ENCODE measurements at places on chromosomes 4 and X.

- DNase-seq = no peak
Observed at GRCh38 chr4:136528131-136528530, 1004.2 kb downstream of the PCDH18 start.

- DNase-seq = no peak
Observed at GRCh38 chrX:129781134-129781672, 1.5 kb downstream of the SASH3 start.

- DNase-seq = no peak
Observed at GRCh38 chr4:153371701-153372234, 27.3 kb downstream of the MND1 start.

- no peak for DNase-seq
Observed at GRCh38 chr4:3354455-3354811, 61.6 kb downstream of the RGS12 start.

- DNase-seq = no peak
Observed at GRCh38 chr4:52172166-52172565, 121.1 kb downstream of the SPATA18 start.

GRCh38 chr4:70925418-70925817 lies 23.2 kb downstream of the MOB1B start:
- no peak for DNase-seq

GRCh38 chrX:110417128-110417527 lies 58.5 kb downstream of the RTL9 start:
- no peak for DNase-seq

- DNase-seq = no peak
Observed at GRCh38 chrX:21940356-21940829, at the start of gene SMS. Gene SMS (plus strand): TSS chrX:21940709. CDS start chrX:21940825, 116 bp downstream.

DNA sequence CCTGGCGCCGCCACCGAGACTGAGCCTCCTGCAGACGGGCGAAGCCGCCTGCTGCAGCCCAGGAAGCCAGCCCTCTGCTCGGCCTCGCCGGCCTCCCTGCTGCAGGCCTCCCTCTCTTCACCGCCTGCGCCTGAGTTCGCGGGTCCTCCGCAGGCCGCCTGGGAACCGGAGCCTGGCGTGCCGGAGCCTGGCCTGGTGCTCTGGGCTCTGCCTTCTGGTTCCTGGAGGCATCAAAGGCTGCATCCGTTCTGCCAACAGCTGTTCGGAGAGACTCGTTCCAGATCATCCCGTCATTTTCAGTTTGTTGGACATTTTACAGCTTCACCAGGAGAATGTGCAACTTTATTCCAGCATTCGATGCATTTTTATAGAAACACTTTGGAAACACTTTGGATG lies 178.0 kb downstream of the DCLK2 start:
- DNase-seq = no peak

GRCh38 chrX:119708936-119709335 lies 16.0 kb upstream of the SEPTIN6 start:
- DNase-seq = no peak

DNA sequence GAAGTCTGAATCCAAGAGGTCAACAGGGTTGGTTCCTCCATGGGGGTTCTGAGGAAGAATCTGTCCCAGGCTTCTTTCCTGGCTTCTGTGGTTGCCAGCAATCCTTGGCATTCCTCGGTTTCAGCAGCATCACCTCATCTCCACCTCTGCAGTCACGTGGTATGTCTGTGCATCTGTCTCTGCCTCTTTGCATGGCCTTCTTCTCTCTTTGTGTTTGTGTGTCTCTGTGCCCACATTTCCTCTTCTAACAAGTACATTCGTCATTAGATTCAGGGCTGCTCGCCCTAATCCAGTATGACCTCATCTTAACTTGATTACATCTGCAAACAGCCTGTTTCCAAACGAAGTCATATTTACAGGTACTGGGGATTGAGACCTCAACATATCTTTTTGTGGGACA lies 114.0 kb downstream of the BCOR start:
- DNase-seq = no peak

DNA sequence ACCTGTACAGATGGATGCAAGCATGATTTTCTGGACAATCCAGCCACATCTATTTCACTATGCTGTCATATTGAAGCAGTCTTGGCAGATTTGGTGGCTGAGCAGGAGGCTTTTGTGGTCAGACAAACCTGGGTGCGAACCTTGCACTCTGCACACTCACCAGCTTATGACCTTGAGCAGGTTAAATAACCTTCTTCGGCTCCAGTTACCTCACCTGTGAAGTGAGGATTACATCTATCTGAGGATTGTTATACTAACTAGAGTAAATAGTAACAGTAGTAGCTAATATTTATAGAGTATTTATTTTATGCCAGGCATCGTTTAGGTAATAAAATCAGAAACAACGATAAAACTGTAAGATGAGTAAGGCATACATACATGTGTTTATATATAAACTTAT lies 150.0 kb downstream of the PPP3CA start:
- DNase-seq = no peak

- DNase-seq = no peak
Observed at GRCh38 chr4:23039818-23040217, 347.1 kb downstream of the GBA3 start.

DNA sequence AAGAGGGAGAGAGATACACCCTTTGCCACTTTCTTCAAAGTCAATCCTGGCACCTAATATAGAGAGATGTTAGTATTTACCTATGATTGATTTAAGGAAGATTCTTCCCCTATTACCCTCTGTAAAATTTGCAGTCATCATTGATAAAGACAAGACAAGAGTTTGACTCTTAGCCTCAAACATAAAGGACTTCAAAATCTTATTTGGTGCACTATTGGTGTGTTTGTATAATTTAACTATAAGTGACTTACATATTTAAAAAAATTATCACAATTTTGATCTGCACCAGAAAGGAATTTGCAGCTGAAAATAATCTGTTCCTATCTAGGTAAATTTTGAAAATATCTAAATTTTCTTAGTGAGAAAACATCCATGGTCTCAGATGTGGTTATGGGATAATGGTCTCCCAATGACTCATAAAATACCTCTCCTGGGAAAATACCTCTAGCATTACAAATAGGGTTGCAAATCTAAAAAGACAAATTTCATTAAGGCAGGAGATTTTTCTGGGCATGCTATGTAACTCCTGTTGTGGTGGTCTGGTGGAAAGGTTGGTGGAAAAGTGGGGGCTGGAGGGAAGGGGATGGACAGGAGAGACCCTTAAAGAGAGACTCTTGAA lies 173.6 kb upstream of the MED14 start:
- DNase-seq = no peak

DNA sequence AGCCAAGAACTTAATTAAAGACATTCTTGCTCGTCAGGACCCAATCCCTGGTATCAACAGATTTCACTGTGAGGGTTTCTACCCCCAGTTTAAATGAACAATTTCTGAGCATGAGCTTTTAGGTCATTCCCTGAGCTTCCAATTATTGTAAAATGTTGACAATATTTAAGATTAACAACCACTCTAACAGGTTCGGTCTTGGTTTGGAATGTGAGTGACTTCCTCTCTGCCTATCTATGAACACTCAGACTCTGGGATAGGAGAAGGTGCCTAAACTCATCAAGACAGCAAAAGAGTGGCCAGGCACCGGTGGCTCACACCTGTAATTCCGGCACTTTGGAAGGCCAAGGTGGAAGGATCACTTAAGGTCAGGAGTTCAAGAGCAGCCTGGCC lies 82.9 kb upstream of the TMEM150C start:
- no peak for DNase-seq

GRCh38 chrX:150161193-150161592 lies 201.9 kb upstream of the MAMLD1 start:
- DNase-seq = no peak

DNA sequence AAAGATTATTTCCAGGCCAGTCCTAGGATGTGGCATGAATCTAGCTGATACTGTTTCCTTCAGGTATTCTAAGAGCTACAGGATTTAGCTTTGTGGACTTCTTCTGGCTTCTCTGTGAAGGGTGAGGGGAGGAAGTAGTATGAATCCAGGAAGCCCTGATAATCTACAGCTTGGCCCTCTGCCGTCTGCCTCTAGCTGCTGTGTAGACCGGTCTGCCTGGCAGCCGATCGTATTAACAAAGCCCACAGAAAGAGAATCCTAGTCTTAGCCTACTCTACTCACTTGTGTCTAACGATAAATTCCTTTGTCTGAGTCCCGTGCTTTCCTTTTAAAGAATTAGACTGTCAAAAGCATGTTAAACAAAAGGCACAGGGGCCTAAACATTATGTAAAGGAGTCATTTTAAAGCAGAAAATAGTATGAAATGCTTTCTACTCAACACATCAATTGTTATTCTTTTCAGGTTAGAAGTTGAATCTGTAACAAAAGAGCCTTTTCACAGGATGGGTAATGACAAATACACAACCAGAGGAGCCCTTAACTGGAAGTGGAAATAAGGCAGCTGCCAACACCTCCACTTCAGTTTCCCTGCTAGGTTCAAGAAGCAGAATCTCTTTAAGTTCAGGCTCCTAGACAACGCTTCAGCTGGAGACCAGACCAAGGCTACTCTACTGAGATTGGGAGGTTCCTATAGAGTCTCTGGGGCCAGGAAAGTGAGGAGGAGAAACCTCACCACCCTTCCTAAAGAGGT lies 48.9 kb upstream of the UCP1 start:
- no peak for DNase-seq

DNA sequence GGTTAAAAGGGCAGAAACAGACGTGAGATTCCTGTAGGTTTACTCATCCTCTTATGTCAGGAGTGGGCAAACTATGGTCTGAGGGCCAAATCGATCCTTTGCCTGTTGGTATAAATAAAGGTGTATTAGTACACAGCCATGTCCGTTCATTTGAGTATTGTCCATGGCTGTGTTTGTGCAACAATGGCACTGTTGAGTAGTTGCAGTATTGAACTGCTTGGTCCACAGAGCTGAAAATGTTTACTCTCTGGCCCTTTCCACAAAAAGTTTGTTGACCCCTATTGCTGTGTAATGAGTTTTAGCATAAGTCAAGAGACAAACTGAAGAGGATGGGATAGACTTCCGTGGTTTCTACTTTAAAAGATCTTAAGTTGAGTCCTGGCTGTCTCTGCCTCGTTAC lies 59.0 kb upstream of the MID1 start:
- DNase-seq = no peak

GRCh38 chrX:4484266-4484665 lies 770.8 kb upstream of the PRKX start:
- no peak for DNase-seq

DNA sequence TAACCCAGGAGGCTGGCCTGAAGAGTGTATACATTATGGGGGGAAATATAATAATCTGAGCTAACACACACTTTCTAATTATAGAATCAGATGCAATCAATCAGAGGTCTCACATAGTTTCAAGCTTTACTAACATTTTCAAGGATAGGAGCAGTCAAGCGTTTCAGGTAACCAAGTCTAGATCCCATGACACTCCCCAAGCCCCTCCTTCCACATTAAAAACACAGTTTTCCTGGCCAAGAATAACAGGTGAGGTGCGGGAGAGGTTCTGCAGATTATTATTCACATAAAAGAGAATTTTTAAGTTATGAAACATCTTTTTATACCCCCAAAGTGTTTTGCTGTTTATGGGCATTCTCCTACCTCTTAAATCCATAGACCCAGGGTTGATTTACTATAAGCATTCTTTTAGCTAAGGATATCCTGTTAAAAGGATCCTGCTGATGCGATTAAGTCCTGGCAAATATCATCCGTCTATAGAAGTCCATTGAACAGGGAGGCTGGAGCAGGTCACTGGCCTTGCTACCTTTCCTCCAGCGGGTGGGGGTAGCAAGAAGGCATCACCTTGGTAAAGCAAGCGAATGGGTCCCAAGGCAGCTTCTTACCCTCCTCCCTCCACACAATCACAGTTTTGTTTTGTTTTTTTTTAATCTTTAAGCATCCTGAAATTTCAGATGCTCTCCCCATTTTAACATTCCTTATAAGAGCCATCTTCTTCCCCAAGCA lies 104.7 kb upstream of the GPM6A start:
- DNase-seq = no peak

- DNase-seq = no peak
Observed at GRCh38 chr4:73019462-73020047, 50.0 kb downstream of the COX18 start.

DNA sequence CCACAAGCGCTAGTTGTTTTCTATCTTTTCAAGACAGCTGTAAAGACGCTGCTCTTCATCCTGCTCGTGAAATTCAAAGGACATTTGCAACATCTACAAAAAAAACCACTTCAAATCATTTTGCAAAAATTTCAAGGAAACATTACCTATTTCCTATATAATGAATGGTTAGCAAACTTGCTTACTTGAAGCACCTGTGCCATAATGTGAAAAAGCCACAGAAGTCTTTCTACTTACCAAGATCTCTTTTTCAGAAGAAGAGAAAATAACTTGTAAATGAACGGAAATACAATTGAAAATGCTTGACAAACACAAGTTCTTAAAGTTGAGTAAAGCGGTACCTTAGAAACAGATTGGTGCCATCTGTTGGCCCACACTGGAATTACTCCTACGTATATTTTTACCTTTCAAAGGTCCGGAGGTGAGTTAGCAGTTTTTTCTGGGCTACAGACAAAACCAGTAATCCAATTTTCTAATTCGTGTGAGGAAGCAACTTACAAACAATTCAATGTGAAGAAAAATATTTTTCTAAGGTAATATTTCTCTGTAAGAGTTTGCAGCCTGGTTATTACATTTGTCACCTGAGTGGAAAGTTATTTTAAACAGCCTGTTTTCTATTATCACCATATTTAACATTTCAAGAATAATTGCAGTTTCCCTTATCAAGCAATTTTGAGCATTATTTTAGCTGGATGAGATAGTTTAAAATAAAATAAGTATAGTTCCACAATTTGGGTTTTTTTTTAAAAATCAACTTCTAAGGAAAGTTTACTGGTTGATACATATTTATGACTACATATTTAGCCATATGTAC lies at the start of gene TLR6:
Gene TLR6 (minus strand): TSS at position 294 of the 814 bp plus-strand sequence. CDS start 27,344 bp downstream, outside the sequence.
- no peak for DNase-seq

GRCh38 chr4:24800325-24800895 lies 5.0 kb downstream of the SOD3 start:
- no peak for DNase-seq

DNA sequence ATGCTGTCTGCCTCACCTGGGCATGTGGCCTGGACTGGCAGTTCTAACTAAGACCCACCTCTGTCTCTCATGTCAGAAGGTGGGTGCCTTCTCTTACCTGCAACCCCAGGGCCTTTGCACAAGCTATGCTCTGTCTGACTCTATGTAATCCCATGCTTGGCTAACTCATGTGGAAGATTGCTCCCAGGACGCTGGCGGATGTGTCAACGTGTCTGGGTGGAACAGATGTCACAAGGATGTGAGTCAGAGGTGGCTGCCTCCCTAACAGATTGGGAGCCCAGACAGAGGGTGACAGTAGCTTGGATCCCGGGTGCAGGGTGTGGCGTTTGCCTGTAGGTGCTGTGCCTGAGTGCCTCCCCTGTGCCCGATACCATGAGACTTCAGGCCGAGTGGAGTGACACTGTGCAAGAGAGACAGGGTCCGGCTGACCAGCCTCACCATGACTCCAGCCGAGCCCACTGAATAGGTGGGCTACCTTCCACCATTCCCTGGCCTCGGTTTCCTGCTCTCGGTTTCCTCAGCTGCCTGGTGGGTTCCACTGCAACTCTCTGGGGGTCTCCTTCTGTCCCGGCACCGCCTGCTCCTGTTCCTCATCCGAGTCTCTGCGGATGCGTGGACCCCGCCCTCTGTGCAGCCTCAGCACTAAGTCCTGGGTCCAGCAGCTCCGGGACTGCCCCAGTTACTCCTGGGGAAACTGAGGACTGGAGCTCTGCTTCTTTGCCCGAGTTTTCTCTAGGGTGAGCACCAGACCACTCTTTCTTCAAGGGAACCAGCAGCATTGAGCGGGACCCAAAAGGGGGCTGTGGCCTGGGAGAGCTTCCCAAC lies 11.0 kb downstream of the SH3BP2 start:
- DNase-seq = no peak
